Activated CD4-positive, alpha-beta T cell treated with anti-CD3 and anti-CD28 coated beads, Interleukin-2, amount 10 ng/mL, durations not matched to agents 24 days and 14 days (primary cell): ENCODE measurements at places on chromosomes 5 and 9. TPM values are rescaled to one million over a fixed set of nuclear protein-coding genes. Genes with fewer than 3 reads are reported as not detected.

DNA sequence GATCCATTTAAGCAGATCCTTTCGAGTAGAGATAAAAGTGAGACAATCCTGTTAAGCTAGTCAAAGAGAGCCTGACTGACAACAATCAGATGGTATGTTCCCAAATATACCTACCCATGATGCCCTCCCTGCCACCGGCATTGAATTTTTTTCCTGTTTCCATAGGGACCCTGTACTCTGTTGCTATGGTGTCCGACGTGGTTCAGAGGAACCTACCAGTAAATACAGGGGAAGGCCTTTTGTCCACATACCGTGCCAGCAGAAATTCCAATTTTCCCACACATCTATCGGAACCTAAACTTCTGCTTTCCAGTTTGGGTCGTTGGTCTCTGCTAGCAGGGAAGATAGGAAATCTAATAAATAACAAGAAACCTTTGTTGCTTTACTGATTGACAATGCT, 64.7 kb downstream of the MEGF10 start:
- H3K36me3 ChIP-seq, result no peaks in the 10 kb centered on the region
- no peak overlapping the region for H3K4me3 ChIP-seq
- H3K4me1 ChIP-seq, result no peaks in the 10 kb centered on the region
- peaks cover 12% of the 10 kb centered on the region for H3K27me3 ChIP-seq

DNA sequence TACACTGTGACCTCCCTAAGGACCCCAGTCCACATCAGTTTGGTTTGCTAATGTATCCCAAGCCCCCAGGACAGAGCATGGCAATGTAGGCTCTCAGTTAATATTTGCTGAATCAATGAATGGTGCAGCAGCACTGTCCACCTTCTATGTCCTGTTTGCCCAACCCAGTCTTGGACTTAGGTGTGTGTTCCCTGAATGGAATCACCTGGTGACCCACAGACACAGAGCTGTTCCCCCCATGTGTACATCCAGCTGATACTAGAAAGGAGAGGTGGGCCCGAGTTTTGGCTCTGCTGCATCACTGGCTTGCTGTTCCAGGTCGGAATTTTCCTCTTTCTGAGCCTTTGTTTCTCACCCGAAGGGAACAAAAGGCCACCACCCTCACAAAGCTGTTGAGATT, 180.2 kb downstream of the AOPEP start:
- H3K4me3 ChIP-seq, result no peak overlapping the region
- DNase-seq, result no peak
- H3K4me1 ChIP-seq, result peaks cover 15% of the 10 kb centered on the region
- no peak overlapping the region for H3K27ac ChIP-seq

DNA sequence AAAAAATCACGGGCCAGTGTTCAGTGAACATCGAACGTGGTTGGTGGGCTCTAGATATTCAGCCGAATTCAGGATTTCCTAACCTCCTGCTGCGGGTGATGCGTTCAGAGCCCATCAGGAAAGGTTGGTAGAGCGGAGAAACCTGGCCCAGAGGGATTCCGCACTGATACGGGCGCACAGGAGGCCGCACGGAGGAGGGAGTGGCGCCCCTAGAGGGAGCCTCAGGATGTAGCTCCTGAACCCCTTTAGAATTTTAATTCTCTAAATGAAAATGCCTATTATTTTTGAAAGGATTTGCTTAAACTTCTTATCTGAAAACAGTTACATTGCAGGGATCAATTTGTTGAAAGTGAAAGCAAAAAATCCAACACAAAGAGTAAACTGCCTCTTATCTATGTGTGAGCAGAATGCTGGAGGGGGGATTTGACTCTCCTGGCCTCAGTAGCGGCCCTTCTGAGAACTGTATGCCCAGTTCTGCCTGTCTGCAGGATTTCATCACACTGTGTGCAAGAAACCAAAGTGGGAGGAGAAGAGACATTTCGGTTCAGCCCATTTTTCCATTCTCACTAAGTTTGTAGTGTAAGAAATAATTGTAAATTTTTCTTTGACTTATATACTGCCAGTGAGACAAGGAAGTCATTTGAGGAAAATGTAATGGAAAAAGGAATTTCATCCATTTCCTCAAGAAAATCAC, 75.9 kb downstream of the TENT4A start:
- no peak overlapping the region for H3K4me3 ChIP-seq
- peaks cover 14% of the 10 kb centered on the region for H3K4me1 ChIP-seq
- DNase-seq, result no peak
- H3K27ac ChIP-seq, result no peak overlapping the region
- H3K27me3 ChIP-seq, result peaks cover 19% of the 10 kb centered on the region

Gene PDE6A
- total RNA-seq, result not detected in 2 replicates

DNA sequence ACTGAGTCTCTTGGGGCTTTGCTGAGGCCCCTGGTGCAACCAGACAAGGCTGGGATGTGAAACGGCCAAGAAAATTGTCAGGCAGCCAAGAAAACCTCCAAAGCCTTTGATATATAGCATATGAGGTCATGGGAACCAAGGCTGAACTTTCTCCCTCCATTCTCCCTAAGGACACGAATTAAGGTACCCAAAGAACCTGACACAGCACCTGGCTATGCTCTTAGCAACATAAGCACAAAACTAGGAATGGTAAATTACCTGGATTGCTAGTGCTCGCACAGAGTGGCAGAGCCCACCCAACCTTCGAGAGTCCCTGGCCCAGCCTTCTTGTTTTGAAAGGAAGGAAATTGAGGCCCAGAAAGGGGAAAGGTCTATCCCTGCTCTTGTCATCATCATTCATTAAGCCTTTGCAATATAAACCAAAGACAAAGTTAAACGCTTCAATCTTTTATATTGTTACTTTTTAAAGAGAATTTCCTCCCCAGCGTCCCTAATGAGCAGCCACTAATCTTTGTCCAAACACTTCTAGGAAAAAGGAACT, 220.0 kb upstream of the NR4A3 start:
- DNase-seq, result no peak
- no peak overlapping the region for H3K4me3 ChIP-seq
- H3K4me1 ChIP-seq, result peaks cover 5% of the 10 kb centered on the region
- H3K36me3 ChIP-seq, result no peaks in the 10 kb centered on the region

DNA sequence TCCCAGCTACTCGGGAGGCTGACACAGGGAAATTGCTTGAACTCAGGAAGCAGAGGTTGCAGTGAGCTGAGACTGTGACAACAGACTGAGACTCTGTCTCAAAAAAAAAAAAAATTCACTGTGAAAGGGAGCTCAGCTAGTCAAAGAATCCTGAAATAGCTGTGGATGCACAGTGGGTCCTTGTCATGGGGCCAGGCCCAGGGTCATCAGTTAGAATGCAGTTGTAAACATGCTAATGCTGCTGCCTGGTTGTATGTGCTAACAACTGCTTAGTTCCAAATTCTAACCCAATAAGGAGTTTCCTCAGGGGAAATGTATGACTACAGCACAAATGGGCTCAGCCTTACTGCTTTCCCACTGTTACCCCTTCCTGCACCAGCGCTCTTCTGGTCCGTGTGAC, 84.0 kb downstream of the PALM2AKAP2 start:
- DNase-seq, result no peak
- no peaks in the 10 kb centered on the region for H3K4me1 ChIP-seq
- no peak overlapping the region for H3K4me3 ChIP-seq
- H3K36me3 ChIP-seq, result no peaks in the 10 kb centered on the region

DNA sequence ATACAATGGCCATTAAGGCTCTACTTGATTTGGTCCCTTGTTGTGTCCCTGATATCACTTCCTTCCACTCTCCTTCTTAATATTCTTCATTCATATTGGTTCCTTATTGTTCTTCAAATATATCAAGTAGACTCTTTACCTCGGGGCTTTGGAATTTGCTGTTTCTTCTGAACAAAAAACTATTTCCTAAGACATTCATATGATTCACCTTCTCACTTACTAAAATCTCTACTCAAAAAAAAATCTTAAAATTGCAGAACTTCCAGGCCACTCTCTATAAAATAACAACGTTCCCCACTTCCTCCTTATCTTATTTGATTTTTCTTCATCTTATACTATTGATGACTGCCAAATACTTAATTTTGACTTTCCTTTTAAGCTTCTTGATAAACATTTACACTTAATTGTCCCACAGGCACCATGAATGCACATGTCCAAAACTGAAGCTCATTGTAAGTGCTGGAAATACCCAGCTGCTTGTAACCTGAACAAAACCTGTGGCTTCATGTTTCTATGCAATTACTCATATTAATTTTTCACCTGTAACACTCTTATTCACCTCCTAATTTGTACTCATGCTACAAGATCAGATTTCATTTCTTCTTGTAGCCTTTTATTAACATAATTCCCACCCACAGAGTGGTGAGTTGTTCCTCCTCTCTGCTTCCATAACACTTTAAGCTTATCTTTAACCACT, 58.4 kb upstream of the NUDT12 start:
- H3K4me3 ChIP-seq, result no peak overlapping the region
- DNase-seq, result no peak
- no peaks in the 10 kb centered on the region for H3K36me3 ChIP-seq

DNA sequence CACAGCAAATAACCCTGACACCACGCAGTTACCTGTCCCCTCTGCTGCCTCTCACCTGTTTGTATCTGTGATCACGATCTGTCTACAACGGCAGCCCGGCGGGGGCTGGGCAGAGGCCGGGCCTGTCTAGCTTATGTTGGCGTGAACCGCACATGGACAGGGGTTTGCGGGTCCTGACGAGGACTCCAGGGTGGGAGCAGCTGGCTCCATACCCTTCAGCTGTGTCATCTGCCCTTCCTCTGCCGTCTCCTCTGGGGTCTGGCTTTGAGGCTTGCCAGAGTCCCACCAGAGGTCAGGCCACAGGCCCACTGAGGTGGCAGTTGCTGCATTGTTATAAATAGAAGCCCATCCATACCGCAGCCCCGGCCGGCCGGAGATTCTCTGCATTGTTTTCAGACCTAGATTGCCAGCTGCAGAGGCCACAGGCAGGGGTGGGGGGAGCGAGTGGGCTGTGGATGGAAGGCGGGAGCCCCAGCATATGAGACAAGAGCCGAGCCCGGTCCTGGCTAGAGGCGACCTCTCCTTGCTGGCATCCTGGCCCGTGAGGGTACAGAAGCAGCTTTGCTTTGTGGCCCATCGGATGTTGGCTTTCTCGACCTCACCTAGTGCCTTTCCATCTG, 37.8 kb downstream of the FAM78A start:
- H3K36me3 ChIP-seq, result peaks cover 28% of the 10 kb centered on the region
- H3K4me3 ChIP-seq, result peak overlapping the region; percentile 80
- no peaks in the 10 kb centered on the region for H3K27me3 ChIP-seq
- peaks cover 30% of the 10 kb centered on the region for H3K4me1 ChIP-seq

Gene DDX4
- 0.19 and 0.40 TPM in 2 replicates for total RNA-seq

- no peaks in the 10 kb centered on the region for H3K36me3 ChIP-seq
- H3K27ac ChIP-seq, result peak overlapping the region; percentile 29
- peaks cover 21% of the 10 kb centered on the region for H3K4me1 ChIP-seq
- peak overlapping the region; percentile 86 for H3K4me3 ChIP-seq
- peak; percentile 61 for DNase-seq
These were observed 1.1 kb upstream of the SNX24 start for GRCh38 chr5:122844136-122844909.

- peak; percentile 73 for DNase-seq
- H3K27me3 ChIP-seq, result peaks cover 7% of the 10 kb centered on the region
- peak overlapping the region; percentile 3 for H3K4me3 ChIP-seq
- no peaks in the 10 kb centered on the region for H3K36me3 ChIP-seq
- peak overlapping the region; percentile 27 for H3K27ac ChIP-seq
These were observed 159.6 kb upstream of the TBCA start for GRCh38 chr5:77935506-77936364.

GRCh38 chr5:163659568-163659902, 154.1 kb downstream of the MAT2B start:
- H3K4me1 ChIP-seq, result no peaks in the 10 kb centered on the region
- no peak overlapping the region for H3K4me3 ChIP-seq
- H3K27ac ChIP-seq, result no peak overlapping the region
- DNase-seq, result no peak
- no peaks in the 10 kb centered on the region for H3K27me3 ChIP-seq
- H3K36me3 ChIP-seq, result no peaks in the 10 kb centered on the region

- H3K4me3 ChIP-seq, result no peak overlapping the region
- H3K36me3 ChIP-seq, result no peaks in the 10 kb centered on the region
- no peaks in the 10 kb centered on the region for H3K27me3 ChIP-seq
- no peak overlapping the region for H3K27ac ChIP-seq
- H3K4me1 ChIP-seq, result no peaks in the 10 kb centered on the region
These were observed 12.6 kb upstream of the TTC23L start for GRCh38 chr5:34826347-34826746.

GRCh38 chr5:157269165-157269671, 3.3 kb downstream of the CYFIP2 start:
- peak overlapping the region; percentile 99 for H3K27ac ChIP-seq
- peaks cover 38% of the 10 kb centered on the region for H3K36me3 ChIP-seq
- peaks cover 82% of the 10 kb centered on the region for H3K4me1 ChIP-seq
- peak; percentile 76 for DNase-seq
- H3K27me3 ChIP-seq, result no peaks in the 10 kb centered on the region
- peak overlapping the region; percentile 96 for H3K4me3 ChIP-seq

GRCh38 chr9:131674425-131675421, 65.2 kb downstream of the RAPGEF1 start:
- H3K27ac ChIP-seq, result peak overlapping the region; percentile 81
- DNase-seq, result no peak
- H3K4me3 ChIP-seq, result peak overlapping the region; percentile 75
- peaks cover 24% of the 10 kb centered on the region for H3K36me3 ChIP-seq
- no peaks in the 10 kb centered on the region for H3K27me3 ChIP-seq

GRCh38 chr9:134435550-134436378, 109.5 kb downstream of the RXRA start:
- no peak overlapping the region for H3K4me3 ChIP-seq
- H3K36me3 ChIP-seq, result no peaks in the 10 kb centered on the region
- H3K27me3 ChIP-seq, result peaks cover 1% of the 10 kb centered on the region
- H3K27ac ChIP-seq, result no peak overlapping the region
- no peaks in the 10 kb centered on the region for H3K4me1 ChIP-seq
- DNase-seq, result no peak

Gene AGXT2
- not detected in 2 replicates for total RNA-seq

Gene TRMO
- total RNA-seq, result 9.8 and 13.0 TPM in 2 replicates

DNA sequence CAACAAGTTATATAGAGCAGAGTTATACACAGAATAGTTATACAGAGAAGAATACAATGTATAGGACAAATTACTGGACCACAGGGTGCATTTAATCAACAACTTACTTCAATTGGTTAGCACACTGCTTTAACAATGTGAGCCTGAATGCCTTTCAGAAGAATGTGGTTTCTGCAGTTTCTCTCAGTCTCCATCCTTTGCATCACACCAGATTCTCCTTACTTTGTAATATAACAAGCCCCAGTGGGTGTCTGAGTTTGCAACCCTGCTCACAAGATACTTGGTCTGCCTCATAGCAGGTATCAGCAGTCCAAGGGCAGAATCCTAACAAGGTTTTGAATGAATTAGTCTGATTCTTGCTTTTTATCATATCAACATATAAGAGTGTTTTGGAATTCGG, 114.6 kb downstream of the GABRB2 start:
- DNase-seq, result no peak
- no peaks in the 10 kb centered on the region for H3K4me1 ChIP-seq
